ENCODE measurements at places on chromosomes 4 and X.

DNA sequence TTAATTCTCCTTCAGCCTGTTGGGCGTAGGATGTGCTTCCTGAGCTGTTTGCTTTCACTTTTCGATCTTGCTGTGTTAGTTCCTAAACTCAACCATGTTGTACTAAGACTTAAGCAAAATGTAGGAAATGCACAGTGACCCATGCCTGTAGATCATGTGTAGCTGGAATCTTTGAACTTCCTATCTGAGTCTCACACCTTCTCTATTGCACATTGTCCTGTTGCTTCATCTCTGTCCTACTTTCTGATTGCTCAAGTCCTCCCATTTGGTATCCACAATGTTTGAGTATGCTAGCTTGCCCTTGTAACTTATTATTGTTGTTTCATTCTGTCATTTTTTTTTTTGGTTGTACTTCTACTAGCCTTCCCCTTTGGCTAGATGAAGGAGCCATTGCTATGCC is 239.6 kb downstream of the PPP1R2C start:
- DNase-seq = no peak

GRCh38 chr4:84491481-84491880 is 7.6 kb downstream of the NKX6-1 start:
- no peak for DNase-seq

DNA sequence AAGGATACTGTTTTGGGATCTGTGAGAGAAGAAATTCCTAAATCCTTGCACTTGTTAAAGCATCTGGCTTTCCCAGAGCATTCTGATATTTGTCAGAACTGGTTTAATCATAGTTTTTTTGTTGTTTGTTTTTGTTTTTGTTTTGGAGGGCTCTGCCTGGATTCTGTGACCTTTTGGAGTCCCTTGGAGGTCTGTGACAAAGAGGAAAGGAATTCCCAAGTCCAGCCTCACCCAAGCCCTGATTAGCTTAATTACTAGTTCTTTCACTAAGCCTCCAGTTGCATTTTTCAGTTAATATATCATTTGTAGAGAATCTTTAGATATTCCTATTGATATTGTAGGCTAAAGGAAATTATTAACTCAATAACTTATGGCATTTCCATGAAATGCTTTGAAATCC is 711 bp downstream of the ACE2 start:
- no peak for DNase-seq

DNA sequence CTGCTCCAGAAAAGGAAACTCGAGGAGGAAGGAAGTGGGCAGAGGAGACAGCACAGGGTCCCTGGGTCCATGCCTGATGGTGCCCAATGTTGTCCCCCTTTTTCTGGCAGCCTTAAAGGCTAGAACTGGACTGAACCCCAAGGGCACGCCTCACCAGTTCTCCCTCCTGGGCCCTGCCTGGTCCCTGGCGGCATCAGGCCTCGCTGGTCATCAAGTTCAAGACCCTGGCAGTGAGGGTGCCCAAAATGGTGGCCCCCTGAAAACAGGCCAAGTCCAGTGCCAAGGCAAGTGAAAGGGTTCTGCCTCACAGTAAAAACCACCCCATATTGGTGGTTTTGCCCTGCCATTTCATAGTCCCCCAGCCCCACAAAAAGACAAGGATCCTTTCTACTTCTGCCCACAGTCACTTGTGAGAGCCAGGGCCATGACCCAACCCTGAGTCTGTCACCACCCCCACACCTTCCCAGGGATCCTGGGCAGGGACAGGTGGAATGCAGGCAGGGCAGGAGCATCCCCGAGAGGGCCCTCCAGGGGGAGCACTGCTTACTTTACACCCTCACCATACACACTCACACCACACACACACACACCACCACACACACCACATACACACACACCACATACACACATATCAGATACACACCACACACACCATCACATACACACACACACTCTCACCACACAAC is 107.6 kb downstream of the DCTD start:
- DNase-seq = no peak

GRCh38 chrX:98409867-98410266 is 1526.2 kb downstream of the RPA4 start:
- DNase-seq = no peak

- DNase-seq = no peak
Measured at GRCh38 chr4:116358633-116359222, 726.6 kb downstream of the TRAM1L1 start.

- DNase-seq = no peak
Measured at GRCh38 chr4:87268411-87268810, 48.0 kb upstream of the KLHL8 start.

DNA sequence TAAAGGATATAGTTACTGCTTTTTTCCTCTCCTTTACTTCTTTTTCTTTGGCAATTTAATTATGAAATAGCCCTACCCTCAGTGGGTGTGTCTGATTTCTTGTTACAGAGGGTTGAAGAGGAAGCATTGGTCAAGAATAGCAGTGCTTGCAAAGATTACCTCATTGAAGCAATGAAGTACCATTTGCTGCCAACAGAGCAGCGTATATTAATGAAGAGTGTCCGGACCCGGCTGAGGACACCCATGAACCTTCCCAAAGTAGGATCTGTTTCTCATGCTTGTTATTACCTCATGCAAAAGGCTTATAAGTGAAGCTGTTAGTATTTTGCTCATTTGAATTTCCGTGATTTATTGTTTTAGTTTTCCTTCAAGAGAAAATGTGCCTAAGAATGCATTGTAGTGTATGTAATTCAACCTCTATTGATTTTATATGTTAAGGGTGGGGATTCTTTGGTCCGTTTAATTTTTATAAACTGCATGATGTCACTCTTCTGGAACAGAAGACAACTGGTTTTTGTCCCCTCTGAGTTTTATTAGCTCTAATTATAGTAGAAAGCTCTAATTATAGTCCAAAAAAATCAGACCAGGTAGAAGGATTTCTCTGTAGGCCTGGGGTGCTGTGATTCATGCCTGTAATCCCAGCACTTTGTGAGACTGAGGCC is 27.9 kb upstream of the MSMO1 start:
- DNase-seq = no peak
